ENCODE measurements at places on chromosomes 2 and 18.

DNA sequence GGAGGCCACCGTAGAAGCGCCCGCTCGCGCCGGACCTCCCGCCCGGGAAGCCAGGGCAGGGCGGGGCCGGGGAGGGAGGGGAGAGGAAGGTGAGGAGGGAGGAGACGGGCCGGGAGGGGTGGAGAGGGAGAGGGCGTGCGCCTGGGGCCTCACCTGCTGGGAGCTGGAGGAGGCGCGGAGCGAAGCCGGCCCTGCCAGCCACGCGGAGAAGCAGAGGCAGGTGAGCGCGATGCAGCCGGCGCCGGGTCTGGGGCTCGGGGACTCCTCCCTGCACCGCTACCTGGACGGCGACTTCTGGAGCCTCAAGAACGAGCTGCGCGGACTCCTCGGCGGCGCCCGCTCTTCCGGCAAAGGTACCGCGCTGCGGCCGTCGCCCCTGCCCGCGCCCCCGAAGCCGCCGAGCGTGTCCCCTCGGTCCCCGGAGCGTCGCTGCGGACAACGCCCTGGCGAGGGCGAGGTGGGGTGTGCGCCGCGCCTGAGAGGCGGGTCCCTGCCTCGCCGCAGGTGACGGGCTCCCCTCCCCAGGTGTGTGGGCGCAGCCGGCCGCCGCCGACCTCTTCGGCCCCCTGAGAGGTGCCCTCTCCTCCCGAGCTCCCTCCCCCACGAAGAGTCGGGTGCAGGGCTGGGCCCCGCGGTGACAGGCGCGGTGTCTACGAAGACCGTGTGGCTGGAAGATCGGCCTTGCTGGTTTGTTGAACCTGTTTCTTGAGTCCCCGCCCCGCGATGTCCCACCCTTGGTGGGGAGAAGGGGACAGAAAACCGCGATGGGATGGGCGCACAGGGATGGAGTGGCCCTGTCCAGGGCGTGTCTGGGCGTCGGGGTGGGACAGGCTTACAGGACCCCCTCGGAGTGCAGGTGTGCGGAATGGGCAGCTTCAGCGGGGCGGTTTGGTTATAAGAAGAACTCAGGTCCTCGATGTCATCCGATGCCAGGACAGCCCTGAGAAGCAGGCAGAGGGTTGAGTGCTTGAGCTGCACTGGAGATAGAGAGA, at the start of gene ACOXL:
Gene ACOXL (plus strand): TSS at position 152 of the 992 bp plus-strand sequence. CDS start 35,817 bp downstream, outside the sequence.
- peak; percentile 23 for DNase-seq

DNA sequence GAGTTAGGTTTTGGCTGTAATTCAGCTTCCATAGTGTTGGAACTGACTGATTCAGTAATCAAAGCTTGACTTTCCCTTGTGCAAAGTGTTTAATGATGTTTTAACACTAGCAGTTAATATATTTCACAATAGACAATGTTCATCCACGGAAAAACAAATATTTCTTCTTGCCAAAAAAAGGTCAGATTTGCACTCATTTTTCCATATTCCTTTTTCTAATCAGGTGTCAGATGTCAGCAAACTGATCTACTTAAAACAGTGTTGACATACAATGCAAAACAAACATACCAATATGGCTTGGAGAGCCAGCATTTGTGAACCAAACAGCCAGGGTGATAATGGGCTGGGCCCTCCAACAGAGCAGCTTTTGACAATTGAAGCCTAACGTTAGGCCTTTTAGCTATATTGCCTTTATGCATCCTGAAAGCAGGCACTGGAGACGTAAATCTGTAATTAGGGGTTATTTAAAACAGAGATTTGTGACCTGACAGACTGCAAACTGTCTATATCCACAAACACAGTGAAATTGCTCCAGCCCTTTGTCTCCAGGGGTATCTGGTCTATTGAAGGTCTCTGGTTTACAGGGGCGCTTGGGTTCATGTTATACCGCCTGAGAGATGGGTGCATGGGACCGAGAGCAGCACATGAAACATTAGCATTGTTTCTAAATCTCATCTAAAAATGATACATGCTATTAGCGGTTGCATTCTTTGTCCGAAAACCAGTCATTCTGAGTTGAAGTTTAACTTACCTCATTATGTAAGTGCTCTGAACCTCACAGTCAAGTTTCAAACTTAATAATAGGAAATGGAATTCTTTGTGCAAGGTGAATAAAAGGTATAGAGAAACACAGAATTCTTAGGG, 7.1 kb upstream of the CDCA7 start:
- DNase-seq: no peak

- no peak for DNase-seq
Measured at GRCh38 chr2:232488097-232488711, 570 bp upstream of the ECEL1 start.

DNA sequence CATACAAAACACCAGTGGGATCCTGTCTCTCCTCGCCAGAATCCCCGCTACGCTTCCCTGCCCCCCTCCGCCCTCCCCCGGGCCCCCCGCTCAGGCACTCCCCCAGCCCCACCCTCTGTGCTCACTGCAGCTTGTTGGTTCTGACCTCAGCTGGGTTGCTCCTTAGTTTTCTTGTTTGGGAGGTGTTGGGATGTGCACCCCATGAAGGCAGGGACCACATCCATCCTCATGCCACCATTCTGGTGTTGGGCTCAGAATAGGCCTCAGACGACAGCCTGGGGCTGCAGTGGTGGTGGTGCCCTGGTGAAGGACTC, 4.6 kb downstream of the SNED1 start:
- DNase-seq: no peak

DNA sequence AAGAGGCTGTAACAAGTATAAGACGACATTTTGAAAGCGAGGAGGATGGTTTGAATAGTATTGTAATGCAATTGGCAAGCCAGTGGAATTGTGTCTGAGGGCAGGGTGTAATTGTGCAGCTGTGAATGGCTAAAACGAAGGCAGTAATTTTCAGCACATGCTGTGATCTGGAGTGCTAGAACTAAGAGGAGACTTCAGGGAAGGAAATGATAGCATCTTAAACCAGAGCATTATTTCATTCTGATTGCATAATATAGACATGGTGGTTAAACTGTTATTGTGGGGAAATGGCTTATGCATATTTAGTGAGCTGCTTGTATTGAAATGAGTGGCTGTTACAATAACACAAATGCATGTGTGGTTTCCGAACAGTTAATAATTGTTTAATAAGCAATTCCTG, 36.3 kb downstream of the THSD7B start:
- DNase-seq: no peak

DNA sequence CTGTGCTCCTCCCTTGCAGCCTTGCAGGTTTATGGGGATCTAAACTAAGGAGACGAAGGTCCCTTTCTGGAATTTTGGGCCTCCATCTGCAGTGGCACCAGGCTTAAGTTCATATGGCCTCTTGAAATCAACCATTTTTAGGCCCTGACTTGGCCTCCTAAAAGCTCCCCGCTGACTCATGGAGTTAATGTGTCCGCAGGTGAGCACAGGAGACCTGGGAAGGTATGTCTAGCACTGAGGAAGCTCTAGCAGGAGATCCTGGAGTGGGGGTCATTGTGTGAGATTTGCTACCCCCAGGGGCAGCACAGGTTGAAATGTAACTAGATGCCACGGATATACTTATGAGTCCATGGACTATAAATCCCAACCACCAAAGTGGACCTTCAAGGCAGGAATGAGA, 95.9 kb upstream of the CELF4 start:
- DNase-seq: no peak

DNA sequence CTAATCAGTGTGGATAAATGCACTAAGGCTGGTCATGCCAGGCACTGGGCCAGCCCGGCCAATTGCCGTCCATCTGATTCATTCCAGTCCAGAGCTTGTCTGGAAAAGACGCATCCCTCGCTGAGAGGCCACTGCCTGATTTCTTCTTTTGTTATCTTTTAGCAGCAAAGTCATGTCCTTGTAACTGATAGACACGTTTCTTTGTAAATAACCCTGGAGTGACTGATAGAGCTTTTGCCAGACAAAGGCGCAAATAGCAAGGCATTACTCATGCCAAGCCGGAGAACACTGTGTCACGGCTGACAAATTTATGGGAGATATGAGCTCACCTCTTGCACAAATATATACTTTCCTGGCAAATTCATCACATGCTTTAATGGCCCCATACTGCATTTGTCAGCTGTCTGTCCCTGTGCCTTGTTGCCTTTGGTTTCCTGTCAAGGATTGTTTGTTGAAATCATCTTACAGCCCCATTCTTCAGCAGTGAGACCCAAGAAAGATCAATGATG, 164.4 kb downstream of the ETAA1 start:
- DNase-seq: no peak

DNA sequence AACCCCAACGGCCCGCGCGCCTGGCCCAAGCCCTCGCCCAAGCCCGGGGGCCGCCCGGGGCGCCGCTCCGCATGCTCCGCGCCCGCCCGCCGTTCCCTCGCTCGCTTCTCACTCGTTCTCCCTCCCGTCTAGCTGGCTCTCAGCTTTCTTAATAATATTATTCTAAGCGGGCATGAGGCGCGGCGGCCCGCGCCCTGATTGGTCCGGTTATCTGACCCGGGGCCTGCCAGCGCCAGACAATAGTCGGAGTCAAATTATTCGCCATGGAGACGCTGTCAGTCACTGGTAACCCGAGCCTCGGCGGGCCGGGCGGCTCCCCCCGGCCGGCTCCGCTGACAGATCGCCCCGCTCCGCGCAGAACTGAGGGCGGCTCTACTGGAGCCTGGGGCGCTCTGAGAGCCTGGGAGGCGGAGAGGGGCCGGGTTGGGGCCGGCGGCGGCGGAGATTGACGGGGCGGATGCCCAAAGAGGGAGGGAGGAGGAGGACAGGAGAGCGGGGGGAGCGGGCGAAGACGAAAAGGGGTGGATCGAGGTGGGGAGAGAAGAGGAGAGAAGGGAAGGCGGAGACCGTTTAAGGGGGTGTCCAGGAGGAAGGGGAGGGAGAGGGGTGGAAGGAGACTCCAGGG, at the start of gene SIX2:
Gene SIX2 (minus strand): TSS at position 150 of the 625 bp plus-strand sequence. CDS start 342 bp downstream, outside the sequence.
- DNase-seq: peak; percentile 75

DNA sequence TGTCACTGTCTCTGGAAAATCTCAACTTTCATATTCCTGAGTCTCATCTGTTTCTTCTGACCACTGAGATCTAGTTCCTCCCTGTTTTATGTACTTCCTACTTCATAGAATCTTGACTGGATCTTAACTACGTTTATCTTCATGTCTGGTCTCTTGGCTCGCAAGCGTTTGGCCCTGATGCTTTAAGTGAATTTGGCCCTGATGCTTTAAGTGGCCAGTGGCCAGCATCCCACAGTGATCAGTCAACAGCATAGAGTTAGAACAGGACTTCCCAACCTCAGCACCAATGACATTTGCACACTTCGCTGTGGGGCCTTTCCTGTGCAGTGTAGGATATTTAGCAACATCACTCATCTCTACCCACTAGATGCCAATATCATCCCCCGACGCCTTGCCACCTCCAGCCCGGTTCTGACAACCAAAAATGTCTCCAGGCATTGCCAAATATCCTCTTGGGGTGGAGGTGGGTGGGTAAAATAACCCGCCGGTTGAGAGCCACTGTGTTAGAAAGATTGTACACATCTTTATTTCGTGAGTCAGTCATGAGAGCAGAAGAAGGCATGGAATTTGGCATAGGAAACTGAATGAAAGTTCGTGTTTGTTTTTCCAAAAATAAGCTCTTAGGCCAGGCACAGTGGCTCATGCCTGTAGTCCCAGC, 12.2 kb downstream of the TM4SF20 start:
- DNase-seq: no peak

GRCh38 chr2:235026649-235027557, 75.1 kb downstream of the SH3BP4 start:
- no peak for DNase-seq

- no peak for DNase-seq
Measured at GRCh38 chr2:227772197-227772661, 26.5 kb downstream of the SCYGR8 start.

GRCh38 chr2:61512768-61513398, 25.3 kb downstream of the XPO1 start:
- DNase-seq: no peak

DNA sequence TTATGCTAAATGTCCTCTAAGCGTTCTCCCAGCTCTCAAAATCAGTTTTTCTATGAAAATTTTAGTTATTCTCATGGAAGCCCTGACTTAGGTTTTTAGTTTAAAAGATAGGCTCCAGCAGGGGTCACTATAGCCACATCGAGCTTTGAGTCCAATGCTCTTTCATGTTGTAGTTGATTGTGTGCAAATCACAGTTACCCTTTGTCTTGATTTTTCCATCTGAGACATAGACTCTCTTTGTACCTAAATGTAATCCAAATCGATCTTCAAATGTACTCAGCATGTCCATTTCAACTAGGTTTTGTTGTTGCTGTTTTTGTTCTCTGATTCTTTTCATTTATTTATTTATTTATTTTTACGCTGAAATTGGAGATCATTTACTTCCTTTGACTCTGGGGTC, 26.4 kb upstream of the MSTN start:
- DNase-seq: peak; percentile 57

GRCh38 chr2:33115196-33115595, 168.4 kb downstream of the LTBP1 start:
- no peak for DNase-seq

DNA sequence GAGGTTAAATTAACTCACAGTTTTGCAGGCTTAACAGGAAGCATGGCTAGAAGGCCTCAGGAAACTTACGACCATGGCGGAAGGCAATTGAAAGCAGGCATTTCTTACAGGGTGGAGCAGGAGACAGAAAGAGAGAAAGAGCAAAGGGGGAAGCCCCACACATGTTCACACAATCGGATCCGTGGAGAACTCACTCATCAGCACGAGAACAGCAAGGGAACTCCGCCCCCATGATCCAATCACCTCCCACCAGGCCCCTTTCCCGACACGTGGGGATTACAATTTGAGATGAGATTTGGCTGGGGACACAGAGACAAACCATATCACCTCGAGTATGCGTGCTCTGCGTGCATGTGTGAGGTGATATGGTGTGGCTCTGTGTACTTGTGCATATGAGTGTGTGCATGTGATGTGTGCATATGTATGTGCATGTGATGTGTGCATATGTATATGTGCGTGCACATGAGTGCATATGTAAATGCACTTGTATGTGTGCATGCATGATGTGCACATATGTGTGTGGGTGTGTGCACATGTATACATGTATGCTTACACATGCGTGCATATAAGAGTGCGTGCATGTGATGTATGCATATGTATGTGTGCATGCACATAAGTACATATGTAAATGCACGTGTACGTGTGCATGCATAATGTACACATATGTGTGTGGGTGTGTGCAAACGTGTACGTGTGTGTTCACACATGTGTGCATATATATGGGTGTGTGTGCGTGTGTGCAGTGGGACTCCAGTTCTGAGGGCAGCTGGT, 108.7 kb upstream of the HDAC4 start:
- no peak for DNase-seq

GRCh38 chr2:215973954-215974699, 39.2 kb downstream of the MREG start:
- no peak for DNase-seq

Data from endothelial cell (in vitro differentiated cells).